ENCODE measurements at places on chromosomes 1 and 21.
A peak's percentile ranks its signal among the peaks of the same experiment; 100 is the strongest.

DNA sequence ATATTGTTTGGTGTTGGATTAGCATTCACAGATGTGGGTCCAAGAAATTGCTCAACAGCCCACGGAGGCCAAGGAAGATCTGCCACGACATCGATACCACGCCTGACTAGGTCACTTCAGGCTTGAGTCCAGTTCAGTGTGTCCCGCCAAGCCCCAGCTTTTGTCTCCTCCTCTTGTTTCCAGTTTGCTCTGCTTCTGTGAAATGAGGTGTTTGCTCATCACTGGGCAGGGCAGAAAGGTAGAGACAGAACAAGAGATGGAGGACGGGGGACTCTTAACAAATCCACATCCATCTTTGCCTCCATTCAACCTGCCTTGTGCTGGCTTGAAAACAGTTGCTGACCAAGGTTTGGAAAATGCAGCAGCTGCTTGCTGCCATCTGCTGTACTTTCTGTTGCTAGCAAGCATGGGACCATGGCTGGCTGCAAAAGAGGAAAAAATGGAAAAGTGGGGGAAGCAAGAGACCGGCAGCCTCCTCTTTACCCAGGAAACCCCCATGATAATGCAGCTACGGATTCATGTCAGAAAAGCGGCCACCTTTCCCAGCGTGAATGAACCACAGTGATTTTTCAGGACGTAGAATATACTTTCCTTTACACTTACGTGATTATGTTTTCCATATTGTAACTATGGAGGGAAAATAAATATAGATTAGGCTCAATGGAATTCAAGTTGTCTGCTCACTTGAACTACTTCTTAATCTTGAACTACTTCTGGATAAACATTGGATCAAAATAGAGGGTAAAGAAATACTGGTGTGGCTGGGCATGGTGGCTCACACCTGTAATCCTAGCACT, 80.2 kb upstream of the GREM2 start:
- peak; percentile 83 for DNase-seq

- DNase-seq = no peak
Measured at GRCh38 chr1:235069176-235069575, 59.5 kb downstream of the TOMM20 start.

- no peak for DNase-seq
Measured at GRCh38 chr1:30601316-30602085, 121.9 kb downstream of the MATN1 start.

GRCh38 chr1:54517496-54517895, 30.5 kb upstream of the ACOT11 start:
- DNase-seq = no peak

DNA sequence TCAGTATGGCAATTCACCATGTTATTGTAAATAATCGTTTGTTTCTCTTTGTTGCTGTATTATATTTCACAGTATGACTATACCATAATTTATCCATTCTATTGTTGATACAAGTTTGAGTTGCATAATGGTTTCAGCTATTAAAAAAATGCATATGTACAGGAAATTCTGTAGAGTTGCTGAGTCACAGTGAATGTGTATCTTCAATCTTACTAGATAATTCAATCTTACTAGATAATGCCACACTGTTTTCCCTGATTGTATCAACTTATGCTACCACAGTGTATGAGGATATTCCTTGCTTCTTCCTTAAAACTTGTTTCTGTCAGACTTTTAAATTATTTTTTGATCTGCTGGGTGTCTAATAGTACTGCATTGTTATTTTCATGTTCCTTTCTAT, 3.5 kb upstream of the COA6 start:
- no peak for DNase-seq

- no peak for DNase-seq
Measured at GRCh38 chr1:96842215-96842614, 120.6 kb downstream of the PTBP2 start.

DNA sequence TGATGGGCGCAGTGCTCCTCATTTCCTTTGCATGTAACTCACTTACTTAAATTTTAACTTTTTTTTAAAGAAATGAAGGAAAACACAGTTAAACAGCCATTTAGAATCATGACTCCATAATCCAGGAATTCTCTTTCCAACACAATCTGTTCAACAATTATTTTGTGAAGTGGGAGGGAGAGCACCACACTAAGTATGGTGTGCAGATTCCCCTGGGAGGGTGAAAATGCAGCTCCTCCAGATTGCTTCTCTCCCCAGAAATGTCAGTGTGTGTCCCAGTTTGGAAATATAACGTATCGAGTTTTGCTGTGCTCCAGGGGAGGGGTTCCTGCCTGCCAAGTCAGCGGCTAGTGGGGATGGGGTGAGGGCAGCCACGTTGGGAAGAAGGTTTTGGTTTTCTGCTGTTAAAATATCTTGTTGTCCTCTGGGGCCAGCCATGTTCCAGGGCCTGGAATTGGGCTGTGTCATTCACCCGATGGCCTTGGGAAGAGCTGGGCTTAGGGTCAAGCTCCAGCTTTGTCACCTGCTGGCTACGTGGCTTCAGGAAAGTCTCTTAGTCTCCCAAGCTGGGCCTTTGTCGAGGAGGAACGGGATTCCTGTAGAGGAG, 17.3 kb upstream of the DISP3 start:
- no peak for DNase-seq

DNA sequence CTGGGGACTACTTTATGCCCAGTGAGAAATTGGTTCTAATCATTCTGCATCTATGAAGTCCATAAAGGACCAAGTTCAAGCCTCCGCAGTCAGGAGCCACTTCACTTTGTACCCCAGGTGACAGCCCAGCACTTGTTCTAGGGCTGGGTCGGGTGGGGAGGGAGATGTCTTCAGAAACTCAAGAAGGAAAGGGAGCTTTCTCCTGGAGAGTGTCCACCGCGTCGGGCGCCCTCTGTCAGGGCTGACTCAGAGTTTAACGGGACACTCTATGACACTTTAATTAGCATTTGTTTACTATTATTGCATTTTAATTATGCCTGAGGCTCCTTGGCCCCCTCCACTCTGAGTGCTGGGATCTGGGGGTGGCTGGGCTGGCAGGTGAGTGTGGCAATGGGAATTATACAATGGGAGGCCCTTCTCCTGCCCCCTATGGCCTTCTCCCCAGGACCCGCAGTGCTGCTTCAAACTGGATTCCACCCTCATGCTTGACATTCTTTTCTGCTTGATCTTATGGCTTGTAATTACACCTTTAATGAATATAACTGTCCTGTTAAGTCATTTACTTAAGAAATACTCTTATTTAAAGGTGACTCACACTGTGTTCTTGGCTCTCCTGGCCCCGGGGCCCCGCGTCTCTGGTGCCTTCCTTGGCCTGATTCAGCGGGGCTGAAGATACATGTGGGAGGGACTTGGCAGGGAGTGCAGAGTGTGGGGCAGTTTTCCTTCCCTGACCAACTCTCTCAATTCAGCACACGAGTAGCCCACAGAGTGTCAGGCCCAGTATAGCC, 136.6 kb downstream of the PLXNA2 start:
- DNase-seq = no peak

DNA sequence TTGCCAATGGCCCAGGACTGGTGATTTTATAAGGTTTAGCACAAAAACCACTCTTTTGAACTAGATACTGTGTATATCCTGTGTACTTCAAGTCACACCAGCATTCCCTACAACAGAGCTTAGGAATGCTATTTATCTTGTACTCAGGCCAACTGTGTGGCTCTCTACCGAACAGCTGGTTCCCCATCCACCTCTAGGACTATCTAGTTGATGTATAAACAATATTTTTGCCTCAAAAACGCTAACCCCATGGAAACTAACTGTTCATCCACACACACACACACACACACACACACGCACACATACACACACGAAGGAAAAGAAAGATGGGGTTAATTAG, 28.7 kb upstream of the SLC45A3 start:
- DNase-seq = peak; percentile 33

DNA sequence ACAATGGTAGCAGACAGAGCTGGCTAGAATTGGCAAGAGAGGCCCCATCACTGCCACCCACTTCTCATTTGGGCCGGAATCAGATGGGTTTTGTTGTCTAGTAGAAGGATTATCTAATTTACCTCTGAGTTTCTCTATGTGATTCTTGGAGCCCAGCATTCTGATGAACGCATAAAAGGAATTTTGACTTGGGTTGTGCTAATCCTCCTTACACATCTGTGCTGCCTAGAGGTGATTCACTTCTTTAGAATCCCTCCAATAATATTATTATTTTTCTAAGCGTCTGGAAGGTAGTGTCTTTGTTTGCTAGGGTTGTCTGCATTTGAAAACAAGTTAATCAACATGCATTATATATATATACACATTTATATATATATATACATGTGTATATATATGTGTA, 118.1 kb downstream of the RUNX1 start:
- DNase-seq = no peak

GRCh38 chr1:31238612-31238985, 1.1 kb downstream of the NKAIN1 start:
- no peak for DNase-seq

- peak; percentile 64 for DNase-seq
Measured at GRCh38 chr1:227447531-227447990, 115.8 kb upstream of the ZNF678 start.

DNA sequence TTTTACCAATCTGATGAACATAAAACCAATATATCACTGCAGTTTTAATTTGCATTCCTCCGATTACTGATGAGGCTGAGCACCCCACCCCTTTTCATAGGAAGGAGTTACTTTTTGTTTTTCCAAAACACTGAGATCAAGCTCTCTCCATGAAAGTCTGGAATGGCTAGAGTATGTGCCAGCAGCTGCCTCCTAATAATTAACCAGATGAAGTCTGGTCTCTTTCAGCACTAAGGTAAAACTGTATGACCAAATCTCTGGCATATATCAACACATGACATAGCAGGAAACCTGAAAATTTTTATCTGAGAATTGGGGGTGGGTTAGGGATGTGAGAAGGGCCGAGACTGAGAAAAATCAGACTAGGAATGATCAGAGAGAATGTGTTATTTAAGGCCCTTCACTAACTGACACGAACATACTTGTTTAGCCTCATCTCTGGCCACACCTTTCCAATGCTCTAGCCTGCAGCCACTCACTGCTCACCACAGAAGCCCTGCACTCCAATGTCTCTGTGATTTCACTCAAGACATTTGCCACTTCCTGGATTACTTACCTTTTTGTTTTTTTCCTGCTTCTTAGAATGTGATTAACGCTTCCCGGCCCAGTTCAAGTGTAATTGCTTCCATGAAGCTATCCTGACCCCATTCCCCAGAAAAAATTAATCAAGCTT, 34.7 kb downstream of the WASF2 start:
- no peak for DNase-seq

GRCh38 chr21:25688275-25689155, 46.2 kb downstream of the ATP5PF start:
- DNase-seq = no peak

- DNase-seq = no peak
Measured at GRCh38 chr1:169572187-169572586, 14.1 kb downstream of the F5 start.

DNA sequence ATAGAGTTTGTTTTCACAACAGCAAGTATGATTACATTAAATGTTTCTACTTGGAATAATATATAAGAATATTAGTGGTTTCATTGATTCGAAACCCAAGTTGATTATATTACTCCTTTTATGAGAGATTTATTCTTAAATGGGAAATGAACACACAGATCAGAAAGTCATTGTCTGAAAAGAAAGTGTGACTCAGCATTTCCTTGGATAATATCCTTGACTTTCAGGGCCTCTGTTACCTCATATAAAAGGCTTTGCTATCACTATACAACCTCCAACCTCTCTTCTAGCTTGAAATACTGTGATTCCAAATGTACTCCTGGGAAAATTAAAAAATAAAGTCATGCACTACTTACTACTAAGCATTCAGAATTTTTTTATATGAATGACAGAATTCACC, 295.3 kb upstream of the LYPLAL1 start:
- DNase-seq = no peak

GRCh38 chr1:54229281-54229891, 29.4 kb downstream of the MRPL37 start:
- DNase-seq = no peak

- no peak for DNase-seq
Measured at GRCh38 chr1:59937636-59938210, 11.2 kb upstream of the CYP2J2 start.

GRCh38 chr1:91511386-91511785, 10.7 kb downstream of the CDC7 start:
- peak; percentile 48 for DNase-seq

- peak; percentile 53 for DNase-seq
Measured at GRCh38 chr1:165228676-165229075, 127.8 kb downstream of the LMX1A start.

DNA sequence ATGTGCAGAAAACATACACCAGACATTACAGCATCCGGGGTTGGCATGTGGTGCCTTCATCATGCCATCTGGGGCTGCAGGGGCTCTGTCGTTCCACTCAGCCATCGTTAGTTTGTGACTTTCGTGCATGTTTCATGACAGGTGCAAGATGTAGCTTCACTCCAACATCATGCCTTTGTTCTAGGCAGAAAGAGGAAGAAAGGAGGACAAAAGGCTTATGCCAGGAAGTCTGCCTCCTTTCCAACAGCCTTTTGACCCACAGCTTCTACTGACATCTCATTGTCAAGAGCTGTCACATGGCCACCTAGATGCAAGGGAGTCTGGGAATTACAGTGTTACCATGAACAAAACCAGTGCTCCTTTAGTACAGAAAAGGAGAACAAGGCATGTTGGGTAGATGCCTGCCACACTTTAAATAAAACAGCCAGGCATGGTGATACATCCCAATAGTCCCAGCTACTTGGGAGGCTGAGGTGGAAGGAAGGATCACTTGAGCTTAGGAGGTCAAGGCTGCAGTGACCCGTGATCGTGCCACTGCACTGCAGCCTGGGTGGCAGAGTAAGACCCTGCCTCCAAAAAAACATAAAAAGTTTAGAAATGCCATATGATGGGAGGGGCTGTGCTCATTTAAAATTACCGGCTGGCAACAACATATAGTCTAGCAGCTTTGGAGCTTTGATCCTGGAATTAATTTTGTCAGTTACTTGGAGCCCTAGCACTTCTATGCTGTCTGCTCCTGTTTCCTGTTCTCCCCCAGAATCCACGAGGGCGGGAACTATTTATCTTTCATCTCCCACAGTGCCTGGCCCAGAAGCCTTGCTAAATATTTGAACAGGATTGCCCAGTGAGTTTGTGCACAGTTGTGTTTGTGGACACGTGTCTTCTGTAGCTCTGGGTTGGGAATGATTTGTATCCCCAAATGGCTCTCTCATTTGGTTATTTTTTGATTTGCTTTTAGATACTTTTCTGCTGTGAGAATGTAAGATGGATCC, 7.4 kb downstream of the DOP1B start:
- DNase-seq = peak; percentile 45

Data from T47D (cell line).